Spleen (tissue), 13 donors: ENCODE measurements at places on chromosomes 7 and 10. TPM values are rescaled to one million over a fixed set of nuclear protein-coding genes. Genes with fewer than 3 reads are reported as not detected.
A peak's percentile ranks its signal among the peaks of the same experiment; 100 is the strongest.

DNA sequence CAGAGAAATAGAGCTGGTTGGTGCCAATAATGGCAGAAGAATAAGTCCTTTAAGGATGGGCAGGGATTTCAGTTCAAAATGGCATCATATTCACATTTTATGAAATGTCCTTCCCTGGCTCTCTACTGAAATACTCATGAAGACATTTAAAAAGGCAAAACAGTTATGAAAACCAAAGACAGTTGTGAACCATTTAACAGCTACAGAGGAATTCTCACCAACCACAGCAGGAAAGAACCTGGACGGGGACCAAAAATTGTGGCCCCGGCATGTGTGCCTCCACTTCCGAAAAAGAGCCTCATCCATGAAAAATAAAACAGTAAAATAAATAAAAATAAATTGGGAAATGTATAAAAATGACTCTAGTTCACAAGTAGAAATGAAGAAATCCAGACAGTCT, 539.5 kb downstream of the SUGCT start:
- DNase-seq = no peak

Gene FAM180A
- not detected for polyA plus RNA-seq

DNA sequence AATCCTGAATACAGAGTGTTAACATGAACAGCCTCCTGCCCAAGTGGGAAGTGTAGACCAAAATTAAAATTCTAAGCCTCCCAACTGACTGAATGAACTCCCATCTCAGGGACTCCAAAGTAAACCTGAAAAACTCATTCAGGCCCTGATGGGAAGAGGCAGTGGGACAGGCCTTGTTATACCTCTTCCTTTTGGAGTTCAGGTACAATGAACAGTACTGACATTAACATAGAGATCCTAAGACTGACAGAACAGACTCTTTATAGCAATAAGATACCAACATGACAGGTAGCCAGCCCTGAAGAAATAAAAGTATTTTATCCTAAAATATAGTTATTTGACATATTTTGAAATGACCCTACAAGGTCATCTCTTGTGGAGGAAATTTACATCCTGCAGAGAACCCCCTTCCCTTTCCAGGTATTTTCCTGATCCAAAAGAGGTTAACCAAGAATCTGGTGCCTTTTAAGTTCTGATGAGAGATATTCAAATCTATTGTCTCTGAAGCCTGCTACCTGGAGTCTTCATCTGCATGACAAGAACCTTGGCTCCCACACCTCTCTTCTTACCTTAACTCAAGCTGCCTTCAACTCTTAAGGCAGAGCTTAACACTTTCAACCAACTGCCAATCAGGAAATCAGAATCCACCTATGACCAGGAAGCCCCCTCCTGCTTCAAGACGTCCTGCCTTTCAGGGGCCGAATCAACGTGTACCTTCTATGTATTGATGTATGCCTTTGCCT, 103.3 kb upstream of the PFKP start:
- DNase-seq = no peak

- DNase-seq = peak; percentile 82
Observed at GRCh38 chr10:33335801-33336581, 1.5 kb upstream of the NRP1 start.

- no peak for DNase-seq
Observed at GRCh38 chr10:60209874-60210570, 179.7 kb downstream of the ANK3 start.

DNA sequence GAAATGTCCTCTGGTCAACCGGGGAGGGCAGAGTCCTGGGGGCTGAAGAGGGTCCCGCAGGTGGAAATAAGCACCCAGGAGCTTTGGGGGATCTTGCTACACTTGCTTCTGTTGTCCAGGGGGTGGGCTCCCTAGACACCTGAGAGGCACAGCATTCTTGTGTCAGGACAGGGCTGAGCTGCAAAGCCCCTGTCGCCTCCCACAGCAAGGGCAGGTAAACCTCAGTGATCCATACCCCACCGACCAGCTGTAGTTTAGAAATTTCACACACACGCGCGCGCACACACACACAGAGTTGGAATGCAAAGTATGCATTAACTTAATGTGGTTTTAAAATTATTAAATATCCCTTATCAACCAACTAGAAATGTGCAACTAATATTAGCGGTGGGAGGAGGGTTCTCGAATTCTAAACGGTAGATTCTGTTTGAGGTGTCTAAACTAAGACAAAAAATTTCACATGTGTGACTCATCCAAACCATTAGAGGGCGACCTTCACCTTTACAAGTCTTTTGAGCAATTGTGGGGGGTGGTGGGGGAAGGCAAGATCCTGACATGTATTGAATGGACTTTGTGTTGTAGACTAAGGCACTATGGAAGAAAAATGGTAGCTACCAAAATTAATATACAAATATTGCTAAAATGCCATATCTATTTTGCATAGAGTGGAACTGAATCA, 34.3 kb upstream of the PTF1A start:
- no peak for DNase-seq

DNA sequence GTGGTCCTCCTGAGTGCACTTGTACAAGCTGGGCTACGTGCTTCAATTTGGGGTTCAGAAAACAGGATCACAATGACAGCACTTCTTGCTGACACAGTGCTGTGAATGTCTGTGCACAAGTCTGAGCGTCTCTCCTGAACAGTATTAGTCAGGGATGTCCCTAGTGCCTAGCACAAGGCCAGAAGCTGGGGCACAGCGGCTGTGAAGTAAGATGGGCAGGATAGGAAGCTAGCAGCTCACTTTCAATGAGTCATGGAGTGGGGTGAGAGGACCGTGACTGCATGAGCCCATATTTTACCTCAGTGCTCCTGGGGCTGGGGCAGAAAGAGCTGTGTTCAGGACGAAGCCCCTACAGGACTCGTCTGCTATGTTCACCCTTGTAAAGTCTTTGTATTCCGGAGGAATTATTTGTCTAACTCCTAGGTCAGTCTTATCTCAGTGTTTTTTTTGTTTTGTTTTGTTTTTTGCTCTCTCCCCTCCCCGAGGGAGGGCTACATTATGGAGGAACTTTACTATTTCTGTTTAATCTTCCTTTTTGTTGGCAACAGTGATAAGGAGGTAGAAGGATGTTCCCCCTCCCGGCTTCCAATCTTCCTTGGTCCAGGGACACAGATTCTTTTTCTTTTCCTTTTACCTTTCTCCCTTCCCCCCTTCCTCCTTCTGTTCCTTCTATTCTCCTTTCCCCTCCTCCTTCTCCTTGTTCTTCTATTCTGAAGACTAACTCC, 2.8 kb upstream of the LRMDA start:
- no peak for DNase-seq

GRCh38 chr7:112882022-112882421, 91.8 kb upstream of the TMEM168 start:
- DNase-seq = peak; percentile 79

- DNase-seq = no peak
Observed at GRCh38 chr10:7333961-7334641, 76.7 kb downstream of the SFMBT2 start.

DNA sequence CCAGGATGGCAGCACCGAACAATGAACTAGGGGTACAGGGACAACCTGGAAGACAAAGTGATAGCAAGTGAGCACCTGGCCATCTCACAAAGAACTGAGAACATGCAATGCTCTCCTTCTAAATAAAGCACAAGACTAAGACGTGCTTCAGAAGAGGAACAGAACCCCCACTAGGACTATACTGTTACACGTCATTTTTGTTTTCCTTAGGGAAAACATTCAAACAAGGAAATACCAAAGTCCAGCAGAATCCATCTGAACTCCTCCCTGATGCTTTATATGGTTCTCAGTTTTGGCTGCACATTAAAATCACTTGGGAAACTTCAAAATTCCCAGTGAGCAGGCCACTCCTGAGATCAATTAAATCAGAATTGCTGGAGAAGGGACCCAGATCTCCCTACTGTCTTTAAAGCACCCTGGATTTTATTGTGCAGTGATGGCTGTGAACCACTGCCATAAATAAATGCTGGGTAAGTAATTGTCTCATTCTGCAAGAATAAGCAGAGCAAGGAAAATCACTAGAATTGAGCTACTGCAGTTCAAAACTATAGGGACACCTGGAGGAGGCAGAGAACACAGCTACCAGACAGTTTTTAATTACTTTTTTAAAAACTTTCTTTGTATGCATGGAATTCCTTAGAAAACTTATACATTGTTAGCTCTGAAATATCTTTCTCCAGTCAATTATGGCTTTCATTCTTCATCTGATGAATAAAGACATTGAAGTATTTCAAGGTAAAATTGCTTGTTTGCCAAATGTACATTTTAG, 866.5 kb upstream of the GHITM start:
- no peak for DNase-seq

Gene ZNF277
- 18.8 TPM for polyA plus RNA-seq

Gene NKX1-2
- not detected for polyA plus RNA-seq

Gene ATOH7
- 0.04 TPM for polyA plus RNA-seq

DNA sequence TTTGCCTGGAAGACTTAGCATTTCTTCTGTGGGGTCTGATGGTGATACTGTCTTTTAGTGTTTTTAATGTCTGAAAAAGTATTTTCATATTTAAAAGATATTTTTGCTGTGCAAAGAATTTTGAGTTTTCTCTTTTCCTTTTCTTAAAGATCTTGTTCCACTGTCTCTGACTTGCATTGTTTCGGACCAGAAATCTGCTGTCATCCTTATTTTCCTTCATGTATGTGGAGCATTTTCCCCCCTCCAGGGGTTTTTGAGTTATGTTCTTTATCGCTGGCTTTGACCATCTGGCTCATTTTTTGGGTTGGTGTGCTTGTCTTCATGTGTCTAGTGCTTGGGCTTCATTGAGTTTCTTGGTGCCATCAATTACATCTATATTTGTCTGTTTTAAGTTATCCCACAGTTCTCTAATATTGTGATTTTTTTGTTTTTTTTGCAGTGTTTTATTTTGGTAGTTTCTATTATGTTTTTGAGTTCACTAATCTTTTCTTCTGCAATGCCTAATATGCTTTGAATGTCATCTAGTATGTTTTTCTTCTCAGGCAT, 119.9 kb downstream of the MGMT start:
- DNase-seq = no peak

DNA sequence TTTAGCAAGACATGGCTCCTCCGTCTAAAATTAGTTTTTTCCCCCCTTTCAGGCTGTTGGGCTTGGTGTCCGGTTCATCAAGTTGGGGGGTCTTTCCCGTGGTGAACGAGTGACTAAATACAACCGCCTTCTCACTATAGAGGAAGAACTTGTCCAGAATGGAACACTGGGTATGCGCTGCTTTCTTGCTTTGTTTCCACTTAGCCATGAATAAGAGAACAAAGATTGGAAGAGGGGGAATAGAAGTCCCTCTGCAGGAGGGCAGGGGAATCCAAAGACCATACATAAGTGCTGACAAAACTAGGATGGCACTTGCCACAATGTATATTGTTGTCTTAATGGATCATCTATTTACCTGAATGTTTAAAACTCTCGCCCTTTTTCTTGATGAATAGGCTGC, 30.5 kb downstream of the ENO4 start:
- DNase-seq = no peak

- DNase-seq = no peak
Observed at GRCh38 chr7:73738220-73738611, 386 bp downstream of the ABHD11 start.

- no peak for DNase-seq
Observed at GRCh38 chr7:33952824-33953223, 47.5 kb downstream of the BMPER start.

- DNase-seq = no peak
Observed at GRCh38 chr7:3942816-3943745, 642.0 kb downstream of the SDK1 start.

DNA sequence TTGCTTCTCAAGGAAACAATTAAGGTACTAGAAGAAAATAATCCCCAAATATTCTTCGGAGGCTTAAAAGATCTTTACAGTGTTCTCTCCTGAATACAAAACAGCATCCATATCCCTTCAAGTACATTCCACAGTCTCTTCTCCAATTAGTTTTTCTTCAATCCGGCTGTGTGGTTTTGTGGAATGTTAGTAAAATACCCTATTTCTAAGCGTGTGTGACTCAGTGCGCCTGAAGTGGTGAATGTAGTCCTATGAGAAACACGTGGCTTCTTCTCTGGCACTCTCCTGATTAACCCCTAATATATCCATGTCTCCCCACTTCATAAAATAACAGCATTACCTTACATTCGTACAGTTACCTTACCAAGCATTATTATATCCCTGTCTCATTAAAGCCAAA, 570.2 kb downstream of the ARL4A start:
- DNase-seq = no peak

Gene PTN
- 4.2 TPM for polyA plus RNA-seq

GRCh38 chr10:131155218-131155875, 156.2 kb downstream of the TCERG1L start:
- peak; percentile 41 for DNase-seq

DNA sequence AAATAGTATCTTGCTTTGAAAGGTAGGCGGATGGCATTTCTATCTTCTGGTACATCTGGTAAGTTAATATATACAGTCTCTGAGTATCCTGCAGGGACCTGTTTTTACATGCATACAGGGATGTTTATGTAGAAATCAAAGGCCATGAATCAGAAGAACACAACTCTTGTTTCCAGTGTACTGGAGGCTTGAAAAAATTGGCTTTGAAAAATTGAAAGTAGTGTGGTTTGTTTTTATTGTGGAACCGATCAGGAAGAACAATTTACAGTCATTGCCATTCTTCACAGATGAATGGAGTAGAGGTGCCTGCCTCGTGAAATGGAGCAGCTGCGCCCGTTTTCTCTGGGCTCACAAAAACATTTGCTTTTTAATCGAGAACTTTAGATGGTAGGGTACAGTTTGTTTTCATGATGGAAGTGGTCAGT, 54.0 kb upstream of the RPA3 start:
- DNase-seq = no peak

DNA sequence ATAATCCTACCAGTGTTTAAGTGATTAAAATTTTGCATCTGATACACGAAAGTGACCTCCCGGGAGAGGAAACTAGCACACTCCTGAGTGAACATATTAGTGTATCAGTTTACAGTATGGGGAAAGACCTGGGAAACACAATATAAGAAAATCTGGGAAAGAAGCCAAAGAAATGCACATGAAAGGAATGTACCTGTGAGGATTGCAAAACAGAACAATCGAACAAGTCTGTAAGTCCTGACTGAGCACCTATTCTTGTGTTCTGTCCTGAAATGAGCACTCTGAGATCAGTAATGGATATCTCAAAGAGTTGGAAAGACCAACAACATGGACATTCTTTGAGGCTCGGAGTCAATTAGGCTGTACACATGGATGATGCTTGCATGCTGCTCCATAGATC, 554.7 kb downstream of the SORCS3 start:
- no peak for DNase-seq

DNA sequence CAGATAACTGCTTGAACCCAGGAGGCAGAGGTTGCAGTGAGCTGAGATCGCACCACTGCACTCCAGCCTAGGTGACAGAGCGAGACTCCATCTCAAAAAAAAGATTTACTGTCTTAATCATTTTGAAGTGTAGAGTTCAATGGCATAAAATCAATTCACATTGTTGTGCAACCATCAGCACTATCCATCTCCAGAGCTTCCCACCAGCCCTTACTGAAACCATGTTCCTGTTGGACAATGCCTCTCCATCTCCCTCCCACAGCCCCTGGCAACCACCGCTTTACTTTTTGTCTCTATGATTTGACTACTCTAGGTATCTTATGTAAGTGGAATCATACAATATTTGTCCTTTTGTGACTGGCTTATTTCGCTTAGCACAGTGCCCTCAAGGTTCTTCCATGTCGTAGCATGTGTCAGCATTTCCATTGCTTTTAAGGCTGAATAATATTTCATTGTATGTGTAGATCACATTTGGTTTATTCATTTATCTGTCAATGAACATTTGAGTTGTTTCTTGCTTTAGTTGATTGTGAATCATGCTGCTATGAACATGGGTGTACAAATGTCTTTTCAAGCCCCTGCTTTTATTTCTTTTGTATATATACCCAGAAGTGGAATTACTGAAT, 33.1 kb downstream of the NACAD start:
- DNase-seq = no peak

Gene CPN1
- not detected for polyA plus RNA-seq

GRCh38 chr10:8365935-8366911, 311.7 kb downstream of the GATA3 start:
- no peak for DNase-seq

Gene CDK1
- polyA plus RNA-seq = 4.0 TPM

Gene ZNF655
- 49.8 TPM for polyA plus RNA-seq
